ENCODE measurements at places on chromosomes 11 and 22.

- no peak for DNase-seq
Measured at GRCh38 chr22:33393432-33393831, 335.3 kb upstream of the SYN3 start.

DNA sequence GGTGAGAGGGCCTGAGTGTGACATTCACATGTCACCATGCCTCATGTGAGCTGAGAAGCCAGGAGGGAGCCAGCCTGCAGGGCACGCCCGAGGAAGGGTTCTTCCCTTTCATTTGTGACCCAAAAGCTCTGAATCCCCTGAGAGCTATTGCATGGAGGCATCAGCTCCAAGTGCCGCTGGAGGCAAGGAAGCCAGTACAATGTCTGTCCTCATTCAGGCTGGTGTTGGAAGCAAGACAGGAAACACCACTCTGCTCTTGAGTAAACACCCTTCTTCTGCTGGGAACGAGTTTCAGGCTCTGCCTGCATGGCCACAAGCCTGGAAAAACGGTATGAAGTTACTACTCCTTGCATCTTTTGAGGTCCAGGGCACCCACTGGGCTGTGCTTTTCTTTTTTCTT is 83.8 kb upstream of the LARGE1 start:
- DNase-seq: no peak

DNA sequence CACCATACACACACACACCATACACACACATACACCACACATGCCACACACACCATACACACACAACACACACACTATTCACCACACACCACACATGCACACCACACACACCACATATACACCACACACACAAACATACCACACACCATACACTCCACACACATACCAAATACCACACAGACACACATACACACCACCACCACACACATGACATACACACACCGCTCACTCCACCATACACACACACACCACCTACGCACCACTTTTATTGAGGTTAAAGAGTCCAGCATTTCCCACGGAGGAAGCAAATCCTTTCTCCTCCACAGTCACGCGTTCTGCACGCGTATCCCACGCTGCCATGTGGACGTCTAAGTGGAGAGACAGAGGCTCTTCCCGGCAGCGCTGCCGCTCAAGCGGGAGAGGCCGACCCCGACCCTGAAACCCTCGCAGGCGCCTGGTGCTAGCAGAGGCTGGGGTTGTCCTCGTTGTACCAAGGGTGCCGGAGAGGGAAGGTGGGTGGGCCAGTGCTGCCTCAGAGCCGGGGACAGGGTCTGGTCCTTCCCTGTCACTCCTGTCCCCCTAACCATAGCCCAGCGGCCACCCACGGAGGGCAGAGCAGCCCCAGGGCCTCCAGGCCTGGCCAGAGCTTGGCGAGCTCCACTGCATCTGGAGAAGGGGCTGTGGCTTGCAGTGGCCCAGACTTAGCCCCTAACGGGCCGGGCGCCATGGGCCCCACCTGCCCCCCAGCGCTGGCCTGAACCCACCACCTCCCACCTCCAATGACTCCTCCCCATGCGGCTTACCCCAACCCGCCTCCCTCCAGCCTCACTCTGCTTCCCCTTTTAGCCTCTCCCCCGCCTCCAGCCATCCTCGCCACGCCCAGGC is 1495.0 kb downstream of the BRD1 start:
- no peak for DNase-seq

GRCh38 chr11:44538375-44539054 is 26.9 kb upstream of the CD82 start:
- DNase-seq: peak; percentile 57

DNA sequence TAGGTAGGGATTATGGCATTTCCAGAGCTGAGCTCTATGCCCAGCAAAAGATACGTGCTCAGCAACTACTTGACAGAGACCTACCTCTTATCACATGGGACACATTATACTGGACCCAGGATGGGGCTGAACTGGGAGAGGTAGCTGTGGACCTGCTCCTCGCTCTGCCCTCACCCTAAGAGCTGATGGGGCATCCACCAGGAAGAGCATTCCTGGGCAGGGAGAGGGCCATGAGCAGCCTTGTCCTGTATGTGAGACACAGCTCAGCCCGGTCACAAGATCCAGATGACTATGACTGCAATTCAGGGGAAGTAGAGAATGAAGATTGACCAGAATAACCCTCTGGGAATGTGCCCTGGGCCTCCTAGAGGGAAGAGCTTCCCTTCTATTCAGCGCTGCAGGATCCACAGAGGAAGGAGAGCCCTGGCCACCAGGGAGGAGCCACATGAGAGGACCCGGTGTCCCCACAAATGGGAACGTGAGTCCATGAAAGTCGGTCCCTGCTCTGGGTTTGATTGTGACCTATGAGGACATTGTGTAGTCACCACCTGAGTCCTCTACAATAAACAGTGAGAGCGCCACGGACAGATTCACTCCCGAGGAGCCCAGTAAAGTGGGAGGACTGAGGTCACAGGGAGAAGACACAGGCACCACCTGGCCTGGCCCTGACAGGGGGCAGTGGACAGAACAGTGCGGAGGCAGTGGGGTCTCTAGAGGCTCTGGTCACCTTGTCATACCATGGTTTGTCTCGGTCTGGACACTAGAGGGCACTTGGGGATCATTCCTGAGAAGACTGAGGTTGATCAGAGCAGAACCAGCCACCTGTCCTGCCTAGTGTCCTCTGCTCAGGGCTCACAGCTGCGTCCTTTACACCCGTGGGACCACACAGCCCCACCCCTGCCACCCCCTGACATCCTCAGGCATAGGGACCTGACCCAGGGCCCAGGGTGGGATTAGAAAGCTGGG is 99.5 kb downstream of the ZNF280B start:
- DNase-seq: no peak

DNA sequence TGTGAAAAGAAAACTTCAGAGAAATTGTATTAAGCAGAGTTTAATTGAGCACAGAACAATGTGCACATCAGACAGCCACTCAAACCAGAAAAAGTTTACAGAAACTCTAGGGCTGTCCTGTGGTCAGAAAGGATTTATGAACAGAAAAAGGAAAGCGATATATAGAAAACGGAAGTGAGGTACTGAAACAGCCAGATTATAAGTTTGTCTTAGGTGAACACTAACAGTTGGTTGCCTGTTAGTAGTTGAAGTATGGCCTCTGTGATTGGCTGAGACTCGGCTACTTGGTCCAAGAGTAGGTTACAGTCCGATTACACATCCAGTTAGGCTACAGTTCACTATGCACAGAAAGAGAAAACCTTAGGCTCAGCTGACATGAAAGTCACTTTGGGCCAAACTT is 1232.5 kb upstream of the RAG2 start:
- no peak for DNase-seq

DNA sequence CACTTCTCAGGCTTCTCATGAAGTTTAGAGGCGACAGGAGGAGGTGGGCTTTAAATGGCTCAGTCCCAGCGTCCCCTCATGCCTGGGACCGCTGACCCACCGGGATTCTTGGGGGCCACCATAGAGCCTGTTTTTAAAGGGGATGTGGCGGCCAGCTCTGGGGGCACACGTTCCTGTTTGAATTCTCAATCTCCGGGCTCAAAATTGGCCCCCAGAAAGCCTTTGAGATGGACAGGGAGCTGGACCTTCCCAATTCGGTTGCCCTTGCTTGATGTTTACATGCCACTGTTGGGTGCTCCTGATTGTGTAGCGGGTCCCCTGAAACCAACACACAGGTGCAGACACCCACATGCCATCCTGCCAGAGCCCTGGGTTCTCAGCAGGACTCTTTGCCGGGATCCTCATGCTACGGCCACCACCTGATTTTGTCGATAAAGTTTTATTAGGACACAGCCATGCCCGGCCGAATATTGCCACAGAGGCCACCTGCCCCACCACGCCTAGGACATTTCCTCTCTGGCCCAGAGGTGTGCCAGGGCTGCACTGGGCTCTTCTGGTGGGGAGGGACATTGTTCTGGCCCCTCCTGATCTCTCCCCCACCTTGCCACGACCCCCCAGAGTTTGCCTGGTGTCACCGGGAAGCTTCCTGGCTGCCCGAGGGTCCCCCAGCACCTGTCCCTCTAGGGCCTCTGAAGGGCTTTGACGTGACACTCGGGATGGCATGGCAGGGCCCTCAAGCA is 71.6 kb downstream of the KCNQ1 start:
- DNase-seq: no peak

DNA sequence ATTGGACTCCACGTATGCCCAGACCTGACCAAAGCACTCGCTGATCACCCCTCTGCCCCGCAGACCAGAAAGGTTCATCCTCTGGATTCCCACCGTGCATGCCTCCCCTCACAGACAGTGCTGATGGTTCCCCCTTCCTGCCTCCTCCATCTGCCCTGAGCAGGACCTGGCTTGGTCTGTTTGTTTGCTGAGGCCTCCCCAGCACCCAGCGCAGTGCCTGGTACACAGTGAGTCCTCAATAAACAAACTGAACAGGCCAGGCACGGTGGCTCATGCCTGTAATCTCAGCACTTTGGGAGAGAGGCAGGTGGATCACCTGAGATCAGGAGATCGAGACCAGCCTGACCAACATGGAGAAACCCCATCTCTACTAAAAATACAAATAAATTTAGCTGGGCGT is 23.7 kb upstream of the RPS3 start:
- no peak for DNase-seq

DNA sequence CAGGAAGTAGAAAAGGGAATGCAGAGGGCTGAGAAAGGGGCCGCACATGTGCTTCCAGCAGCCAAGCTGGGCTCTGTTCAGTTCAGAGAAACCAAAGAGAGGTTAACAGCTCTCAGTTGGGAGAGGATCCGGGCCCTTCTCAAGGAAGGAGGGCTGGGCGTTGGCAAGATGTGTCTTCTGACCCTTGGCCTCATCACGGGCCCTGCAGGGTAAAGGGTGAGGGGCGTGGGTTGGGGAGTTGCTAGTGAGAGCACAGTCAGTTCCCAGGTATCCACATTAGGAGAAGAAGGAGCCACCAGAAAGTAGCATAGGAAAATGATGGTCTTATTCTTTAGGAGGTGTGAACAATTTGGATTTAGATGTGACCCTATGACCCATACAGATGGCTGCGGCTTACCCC is 73.0 kb downstream of the OSBP2 start:
- no peak for DNase-seq

- peak; percentile 29 for DNase-seq
Measured at GRCh38 chr22:46070803-46071450, 79.4 kb upstream of the PPARA start.

- DNase-seq: no peak
Measured at GRCh38 chr11:107140983-107141382, 122.7 kb upstream of the GUCY1A2 start.

DNA sequence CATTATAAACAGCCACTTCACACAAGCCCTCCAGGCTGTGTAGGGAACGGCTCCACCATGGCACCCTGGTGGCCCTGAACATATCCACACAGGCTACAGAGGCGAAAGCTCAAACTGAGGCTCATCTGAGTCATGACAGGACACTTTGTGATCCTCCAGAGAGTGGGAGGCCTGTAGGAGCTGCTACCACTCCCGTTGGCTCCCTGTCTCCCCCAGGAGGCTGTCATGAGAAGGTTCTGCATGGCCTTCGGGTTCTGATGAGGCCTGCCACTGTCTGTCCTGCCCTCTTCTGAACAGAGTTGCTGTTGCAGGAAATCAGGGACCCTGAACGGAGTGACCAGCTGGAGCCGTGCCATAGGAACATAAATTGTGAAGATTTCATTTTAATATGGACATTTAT is 23.8 kb upstream of the ALDH3B2 start:
- no peak for DNase-seq

- DNase-seq: no peak
Measured at GRCh38 chr11:131411636-131412035, 41.2 kb downstream of the NTM start.

- DNase-seq: no peak
Measured at GRCh38 chr11:132205496-132205895, 835.1 kb downstream of the NTM start.

DNA sequence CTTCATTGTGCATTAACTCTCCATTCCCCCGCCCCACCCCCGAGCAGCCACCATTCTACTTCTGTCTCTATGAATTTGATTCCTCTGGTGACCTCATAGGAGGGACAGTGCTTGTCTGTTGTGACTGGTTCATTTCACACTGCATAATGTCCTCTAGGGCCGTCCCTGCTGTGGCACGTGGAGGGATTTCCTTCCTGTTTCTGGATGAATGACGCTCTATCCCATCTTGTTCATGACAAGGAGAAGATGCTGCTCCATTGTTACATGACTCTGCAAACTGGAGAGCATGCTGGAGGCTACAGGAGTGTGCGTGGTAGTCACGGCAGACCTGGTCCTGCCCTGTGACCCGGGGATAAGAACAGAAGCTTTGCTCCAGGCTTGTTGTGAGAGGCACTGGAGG is 61.3 kb downstream of the RTL6 start:
- no peak for DNase-seq

- no peak for DNase-seq
Measured at GRCh38 chr22:23579280-23579679, 810 bp downstream of the IGLL1 start.

DNA sequence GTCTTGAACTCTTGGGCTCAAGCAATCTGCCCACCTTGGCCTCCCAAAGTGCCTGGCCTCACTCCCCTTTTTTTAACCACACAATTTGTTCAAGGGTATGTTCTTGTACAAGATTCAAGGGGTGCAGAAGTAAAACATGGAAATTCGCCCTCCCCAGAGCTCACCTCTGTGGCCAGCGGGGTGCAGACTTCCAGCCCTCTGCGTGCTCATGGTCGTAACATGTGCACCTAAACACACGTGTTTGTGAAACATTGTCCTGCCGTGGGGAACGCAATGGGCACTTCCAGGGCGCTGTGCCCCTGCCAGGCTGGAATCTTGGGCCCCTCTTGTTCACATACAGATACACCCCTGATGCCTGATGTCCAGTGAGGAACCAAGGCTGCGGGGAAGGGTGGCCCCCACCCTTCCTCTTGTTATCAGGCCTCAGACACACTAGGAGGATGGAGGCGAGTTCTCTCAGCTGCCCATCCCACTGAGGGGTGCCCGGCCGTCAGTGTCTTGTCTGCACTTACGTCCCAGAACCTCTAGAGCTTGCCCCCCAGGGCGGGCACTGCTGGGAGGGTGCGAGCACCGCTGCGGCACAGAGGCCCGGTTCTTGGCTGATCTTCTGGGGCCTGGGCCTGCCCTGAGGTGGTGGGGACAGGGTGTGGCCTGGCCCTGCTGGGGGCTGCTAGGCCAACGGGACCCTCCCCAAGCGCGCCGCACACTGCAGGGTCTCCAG is 4.1 kb upstream of the EPS8L2 start:
- DNase-seq: no peak

GRCh38 chr22:26606611-26607010 is 11.2 kb downstream of the CRYBB1 start:
- no peak for DNase-seq

- DNase-seq: no peak
Measured at GRCh38 chr22:43000441-43001175, 14.3 kb downstream of the PACSIN2 start.

DNA sequence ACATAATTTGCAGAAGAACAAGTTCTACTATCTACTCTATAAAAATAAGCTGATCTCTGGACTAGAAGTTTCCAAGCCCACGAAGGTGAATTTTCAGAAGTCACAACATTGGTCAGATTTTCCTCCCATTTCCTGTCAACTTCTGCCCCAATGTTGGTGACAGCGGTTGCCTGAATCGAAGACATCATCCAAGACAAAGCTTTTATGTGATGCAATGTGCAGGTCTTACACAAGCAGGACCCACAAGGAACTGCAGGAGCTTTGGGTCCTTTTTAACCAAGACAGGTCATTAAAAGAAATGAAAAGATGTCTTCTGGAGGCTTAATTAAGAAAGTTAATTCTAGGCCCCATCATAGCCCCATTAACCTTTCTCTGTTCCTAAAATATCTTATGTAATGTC is 125.6 kb upstream of the BLID start:
- no peak for DNase-seq

All from activated T-helper 1 cell treated with anti-CD3 and anti-CD28 coated beads, Interleukin-2, amount 50 U/mL, for 16 hours (primary cell).